ENCODE measurements at places on chromosomes 4 and X.
A peak's percentile ranks its signal among the peaks of the same experiment; 100 is the strongest.

DNA sequence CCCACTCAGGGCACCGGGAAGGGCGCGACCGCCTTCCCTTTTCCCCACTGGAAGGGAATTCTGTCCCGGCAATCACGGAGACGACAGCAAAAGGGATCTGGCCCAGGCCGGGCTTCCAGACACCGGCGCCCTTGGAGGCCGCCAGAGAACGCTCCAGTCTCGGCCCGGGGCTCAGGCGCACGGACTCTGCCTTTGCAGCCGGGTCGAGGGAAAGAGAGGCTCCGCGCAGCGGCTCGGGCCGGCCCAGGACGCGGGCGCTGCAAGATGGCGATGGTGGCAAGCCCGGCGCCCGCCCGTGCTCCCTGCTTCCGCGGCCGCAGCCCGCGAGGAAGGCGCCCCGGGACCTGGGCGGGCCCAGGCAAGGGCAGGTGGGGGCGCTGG, 1.1 kb downstream of the CTBP1 start:
- no peak for DNase-seq

- DNase-seq: no peak
Measured at GRCh38 chr4:76718831-76719230, 179.1 kb downstream of the SOWAHB start.

DNA sequence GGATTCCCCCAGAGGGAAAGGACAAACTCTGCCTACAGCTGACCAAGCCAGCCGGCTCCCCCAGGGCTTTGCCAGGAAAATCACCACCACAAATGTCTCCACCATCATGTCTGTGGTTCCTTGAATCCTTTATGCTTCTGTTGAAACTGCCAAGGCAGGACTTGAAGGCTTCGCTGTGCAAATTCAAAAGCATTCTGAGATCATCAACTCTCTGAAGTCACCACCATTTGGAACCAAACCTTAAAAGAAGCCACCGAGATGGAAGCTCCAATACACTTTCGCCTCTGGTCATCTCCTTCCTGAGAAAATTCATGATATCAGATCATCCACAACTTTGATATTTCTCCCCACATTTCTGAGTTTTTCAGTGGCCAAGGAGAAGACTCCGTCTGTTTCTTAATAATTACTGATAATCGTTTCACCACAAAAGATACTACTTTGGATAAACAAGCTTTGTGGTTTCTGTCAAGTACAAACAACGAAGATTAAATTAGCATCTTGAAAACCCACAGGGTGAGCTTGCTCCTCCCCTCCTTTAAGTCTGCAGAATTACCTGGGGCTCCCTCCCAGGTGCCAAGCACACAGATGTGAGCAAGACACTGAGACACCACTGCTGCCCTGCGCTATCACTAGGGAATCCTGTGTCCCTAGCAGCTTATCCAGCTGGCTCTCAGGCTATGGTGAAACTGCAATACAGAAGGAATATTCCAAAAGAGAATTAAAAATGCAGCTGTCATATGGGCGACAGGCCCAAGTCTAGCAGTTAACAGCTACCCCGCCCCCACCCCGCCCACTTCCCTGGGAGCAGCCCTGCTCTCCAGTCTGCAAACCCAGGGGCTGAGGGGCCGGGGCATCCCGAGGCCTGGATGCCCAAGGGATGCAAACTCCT, 125.0 kb upstream of the TBL1X start:
- DNase-seq: peak; percentile 63

DNA sequence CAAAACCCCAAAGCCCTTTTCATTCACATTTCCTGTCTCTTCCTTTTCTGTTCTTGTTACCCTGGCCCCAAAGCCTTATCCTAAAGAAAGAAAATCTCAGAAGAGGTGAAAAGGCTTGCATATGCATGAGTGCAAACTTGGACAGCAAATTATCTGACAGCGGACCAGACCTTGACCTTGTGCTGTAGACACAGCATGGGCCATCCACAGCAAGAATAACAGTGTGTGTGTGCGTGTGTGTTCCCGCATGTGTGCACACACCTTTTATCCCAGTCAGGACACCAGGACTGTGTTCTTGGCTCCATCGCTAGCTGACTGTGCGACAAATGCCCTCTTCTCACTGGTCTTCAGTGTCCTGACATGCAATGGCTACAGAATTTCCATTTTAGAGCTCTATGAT, 35.3 kb downstream of the ZBTB49 start:
- DNase-seq: no peak

DNA sequence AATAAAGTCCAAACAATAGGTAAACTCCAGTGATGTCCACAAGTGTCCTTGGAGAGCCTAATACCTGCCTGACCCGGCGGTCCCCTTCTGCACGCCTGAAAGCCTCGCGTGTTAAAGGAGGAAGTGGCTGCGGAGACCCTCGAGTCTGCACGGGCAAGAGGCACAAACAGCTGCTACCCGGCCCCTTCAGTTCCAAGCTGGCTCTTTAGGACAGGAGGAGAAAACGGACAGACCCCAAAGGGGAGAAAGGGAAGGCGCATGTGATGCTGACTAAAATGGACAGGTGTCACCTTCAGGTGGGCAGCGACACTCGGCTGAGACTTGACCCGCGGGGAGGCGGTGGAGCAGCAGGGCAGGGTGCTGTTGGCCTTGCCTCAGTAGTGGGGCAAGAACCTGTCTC, 102.7 kb upstream of the TENM3 start:
- DNase-seq: peak; percentile 3

DNA sequence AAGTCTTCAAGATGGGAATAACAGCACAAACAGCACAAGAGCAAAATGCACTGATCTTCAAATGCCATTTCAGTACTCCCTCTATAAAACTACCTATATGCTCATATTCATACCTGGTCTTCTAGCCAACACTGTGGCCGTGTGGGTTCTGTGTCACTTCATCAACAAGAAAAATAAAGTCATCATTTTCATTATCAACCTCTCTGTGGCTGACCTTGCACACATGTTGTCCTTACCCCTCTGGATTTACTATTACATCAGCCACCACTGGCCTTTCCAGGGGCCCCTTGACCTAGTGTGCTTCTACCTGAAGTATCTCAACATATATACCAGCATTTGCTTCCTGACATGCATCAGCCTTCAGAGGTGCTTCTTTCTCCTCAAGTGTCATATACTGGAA, 59.6 kb upstream of the GPR174 start:
- no peak for DNase-seq

DNA sequence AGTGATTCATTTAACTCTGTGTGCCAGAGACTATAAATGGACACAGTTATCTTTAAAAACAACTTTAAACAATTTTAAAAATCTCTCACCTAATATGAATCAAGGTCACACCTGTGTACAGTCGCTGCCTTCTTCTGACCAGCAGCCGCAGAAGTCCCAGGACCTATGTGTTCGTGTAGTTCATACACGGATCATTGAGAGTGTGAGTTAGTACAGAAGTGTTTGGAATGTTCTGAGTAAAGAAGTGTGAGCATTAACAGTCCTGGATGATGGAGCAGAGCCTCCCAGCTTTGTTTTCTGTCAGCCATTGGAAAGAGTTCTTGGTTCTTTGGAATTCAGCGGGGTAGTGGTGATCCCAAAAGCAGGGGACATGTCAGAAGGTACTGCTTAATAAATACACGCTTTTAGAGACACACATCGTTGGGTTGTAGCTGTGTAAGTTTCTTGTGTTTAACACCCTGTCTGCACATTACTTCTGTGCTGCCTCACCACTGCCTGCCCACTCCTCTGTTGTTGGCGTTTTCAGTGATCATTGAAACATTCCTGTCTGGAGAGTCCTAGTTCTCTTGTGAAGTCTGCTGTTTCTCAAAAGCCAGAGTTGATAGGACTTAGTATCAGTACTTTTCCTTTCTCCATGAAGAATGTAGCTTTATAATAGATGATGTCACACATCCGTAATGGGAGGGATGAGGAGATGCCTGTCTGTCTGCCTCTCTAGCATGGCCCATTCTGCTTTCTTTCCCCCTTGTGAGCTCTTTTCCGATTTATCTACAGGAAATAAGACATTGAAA, 90.6 kb downstream of the PTTG2 start:
- no peak for DNase-seq

GRCh38 chr4:59222221-59222620, 1977.9 kb upstream of the ADGRL3 start:
- no peak for DNase-seq

GRCh38 chr4:105509291-105509690, 35.4 kb upstream of the PPA2 start:
- no peak for DNase-seq

DNA sequence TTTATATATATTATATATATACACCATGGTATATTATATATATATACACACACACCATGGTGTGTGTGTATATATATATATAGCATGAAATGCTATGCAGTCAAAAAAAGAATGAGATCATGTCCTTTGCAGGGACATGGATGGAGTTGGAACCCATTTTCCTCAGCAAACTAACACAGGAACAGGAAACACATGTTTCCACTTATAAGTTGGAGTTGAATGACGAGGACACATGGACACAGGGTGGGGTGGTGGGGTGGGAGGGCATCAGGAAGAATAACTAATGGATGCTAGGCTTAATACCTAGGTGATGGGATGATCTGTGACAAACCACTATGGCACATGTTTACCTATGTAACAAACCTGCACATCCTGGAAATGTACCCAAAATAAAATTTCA, 293.6 kb upstream of the NDST3 start:
- no peak for DNase-seq

GRCh38 chr4:76758290-76758882, 139.6 kb downstream of the SOWAHB start:
- no peak for DNase-seq

- DNase-seq: peak; percentile 30
Measured at GRCh38 chrX:105975382-105975781, 63.1 kb downstream of the SERPINA7 start.

GRCh38 chrX:2592279-2592678, 91.5 kb upstream of the DHRSX start:
- no peak for DNase-seq

- DNase-seq: no peak
Measured at GRCh38 chr4:185936650-185937376, 124.8 kb upstream of the SORBS2 start.

- DNase-seq: no peak
Measured at GRCh38 chrX:153463031-153463430, 7.3 kb downstream of the HAUS7 start.

DNA sequence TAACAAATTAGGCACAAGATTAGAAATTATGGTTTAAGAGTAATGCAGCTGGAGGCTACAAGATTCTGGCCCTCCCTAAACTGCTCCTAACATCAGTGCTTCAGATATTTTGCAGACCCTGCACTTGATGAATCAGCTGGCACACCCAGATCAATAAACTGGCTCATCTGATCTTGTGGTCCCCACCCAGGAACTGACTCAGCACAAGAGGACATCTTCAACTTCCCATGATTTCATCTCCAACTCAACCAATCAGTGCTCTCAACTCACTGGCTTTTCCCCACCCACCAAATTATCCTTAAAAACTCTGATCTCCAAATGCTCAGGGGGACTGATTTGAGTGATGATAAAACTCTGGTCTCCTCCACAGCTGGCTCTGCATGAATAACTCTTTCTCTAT, 21.7 kb upstream of the TMEM33 start:
- no peak for DNase-seq

- DNase-seq: no peak
Measured at GRCh38 chr4:83196921-83197320, 82.4 kb upstream of the PLAC8 start.

- no peak for DNase-seq
Measured at GRCh38 chr4:142380052-142380602, 466.0 kb downstream of the INPP4B start.

- DNase-seq: no peak
Measured at GRCh38 chr4:180698550-180699195, 1544.5 kb upstream of the TENM3 start.

GRCh38 chrX:23554304-23554703, 113.0 kb upstream of the PRDX4 start:
- DNase-seq: peak; percentile 62

GRCh38 chr4:173038192-173038896, 130.3 kb upstream of the GALNT7 start:
- no peak for DNase-seq

DNA sequence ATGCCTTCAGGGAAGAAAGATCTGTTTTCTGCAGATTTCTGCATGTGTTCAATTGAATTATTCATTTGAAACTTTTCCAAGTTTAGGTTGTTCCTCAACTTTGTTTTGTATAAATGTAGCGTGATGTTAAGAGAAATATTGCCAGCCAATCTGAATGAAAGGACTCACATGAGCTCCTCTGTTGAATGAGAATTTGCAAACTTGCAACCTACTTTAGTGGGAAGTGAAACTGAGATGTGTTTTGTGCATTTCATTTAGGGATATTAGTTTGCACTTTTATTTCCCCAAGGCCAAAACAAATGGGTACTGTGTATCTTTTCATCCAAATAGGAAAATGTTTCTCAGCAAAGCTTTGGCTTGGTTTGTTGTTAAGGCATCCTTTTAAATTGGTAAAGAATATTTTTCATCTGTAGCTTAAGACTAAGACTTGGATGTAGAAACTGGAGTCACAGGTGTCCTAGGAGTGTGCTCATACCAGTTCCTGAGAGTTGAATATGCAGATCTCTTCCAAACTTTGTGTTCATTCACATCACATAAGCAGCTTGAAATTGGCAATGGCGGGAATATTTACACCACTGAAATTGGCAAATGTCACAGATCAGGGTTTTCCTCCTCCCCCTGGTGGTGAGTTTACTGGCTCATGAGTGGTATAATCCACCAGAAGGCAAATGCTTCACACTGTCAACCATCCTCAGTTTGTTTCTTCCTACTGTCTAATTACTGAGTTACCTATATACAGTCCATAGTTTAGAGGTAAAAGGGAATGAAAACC, 193.6 kb upstream of the BANK1 start:
- DNase-seq: no peak

GRCh38 chrX:100289066-100289558, 121.0 kb downstream of the PCDH19 start:
- DNase-seq: no peak

DNA sequence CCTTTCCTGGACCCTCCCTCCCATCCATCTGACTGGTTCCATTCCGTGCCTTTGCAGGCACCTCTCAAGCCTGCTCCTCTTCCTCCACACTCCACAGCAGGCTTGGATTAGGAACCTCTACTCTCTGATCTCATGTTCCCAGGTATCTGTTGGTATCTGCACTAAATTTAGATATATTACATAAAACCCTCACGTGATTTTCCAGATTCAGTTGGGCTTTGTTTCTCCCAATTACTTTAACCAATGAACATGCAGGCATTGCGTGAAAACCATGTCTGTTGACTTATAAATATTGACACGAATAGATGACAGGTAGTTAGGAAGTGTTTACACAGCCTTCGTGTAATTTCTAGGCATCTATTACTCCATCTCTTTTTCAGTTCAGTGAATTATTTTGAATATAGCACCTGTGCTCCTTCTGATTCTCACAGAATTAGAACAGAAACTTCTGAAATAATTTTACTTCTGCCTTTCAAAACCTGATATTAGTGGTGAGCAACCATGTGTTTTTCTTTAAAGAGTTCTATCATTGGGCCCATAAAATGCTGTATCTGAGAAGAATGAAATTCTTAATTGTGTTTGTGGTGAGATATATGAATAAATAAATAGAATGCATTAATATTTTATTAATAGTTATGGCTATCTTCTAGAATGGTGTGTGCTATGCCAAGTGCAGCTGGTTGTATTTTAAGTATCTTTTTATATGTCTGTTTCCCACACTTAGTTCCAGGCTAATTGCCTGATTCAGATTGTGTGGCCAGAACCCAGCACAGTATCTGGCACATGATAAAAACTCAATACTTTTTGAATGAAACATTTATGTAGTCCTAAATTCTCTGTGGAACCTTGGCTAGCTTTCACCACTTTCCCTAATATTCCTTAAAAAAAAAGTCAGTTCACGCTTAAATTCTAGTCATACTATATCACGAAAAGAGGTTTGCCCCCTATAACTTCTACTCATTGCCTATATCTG, 304.8 kb downstream of the QDPR start:
- no peak for DNase-seq

Measured in stomach (tissue), 19 donors.